Amniotic stem cell (primary cell): ENCODE measurements at places on chromosomes 1 and 21.

- no peak for DNase-seq
These were observed 67.0 kb downstream of the PIK3R3 start for GRCh38 chr1:46065405-46065804.

DNA sequence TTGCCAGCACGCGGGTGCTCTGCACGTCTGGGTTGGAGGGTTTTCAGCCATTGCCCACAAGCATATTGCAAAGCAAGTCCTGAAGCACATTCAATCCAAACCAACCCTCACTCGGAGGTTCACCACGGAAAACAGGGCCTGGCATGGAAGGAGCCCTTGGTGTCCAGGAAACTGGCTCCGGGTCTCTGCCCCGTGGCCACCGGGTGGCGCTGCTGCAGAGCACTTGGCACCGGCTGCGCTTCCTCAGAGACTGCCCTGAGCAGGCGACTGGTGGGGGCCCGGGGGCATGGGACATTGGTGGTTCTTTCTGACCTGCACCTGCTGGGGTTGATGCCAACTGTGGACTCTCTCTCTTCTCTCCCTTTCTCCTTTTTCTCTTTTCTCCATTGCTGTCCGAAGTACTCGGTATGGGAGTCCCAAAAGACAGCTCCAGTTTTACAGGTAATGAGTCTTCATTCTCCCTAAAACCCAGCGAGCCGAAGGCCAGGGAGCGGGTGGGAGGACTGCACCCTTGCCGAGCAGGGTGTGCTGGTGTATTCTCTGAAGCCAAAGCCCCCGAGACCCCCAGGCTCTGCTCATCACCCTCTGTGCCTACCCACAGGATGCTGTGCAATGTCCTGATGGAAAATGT lies 4.1 kb upstream of the KCNAB2 start:
- DNase-seq: no peak

- no peak for DNase-seq
These were observed 41.6 kb upstream of the TMEM52 start for GRCh38 chr1:1960480-1961196.

- DNase-seq: no peak
These were observed 18.4 kb downstream of the LORICRIN start for GRCh38 chr1:153277852-153278251.

DNA sequence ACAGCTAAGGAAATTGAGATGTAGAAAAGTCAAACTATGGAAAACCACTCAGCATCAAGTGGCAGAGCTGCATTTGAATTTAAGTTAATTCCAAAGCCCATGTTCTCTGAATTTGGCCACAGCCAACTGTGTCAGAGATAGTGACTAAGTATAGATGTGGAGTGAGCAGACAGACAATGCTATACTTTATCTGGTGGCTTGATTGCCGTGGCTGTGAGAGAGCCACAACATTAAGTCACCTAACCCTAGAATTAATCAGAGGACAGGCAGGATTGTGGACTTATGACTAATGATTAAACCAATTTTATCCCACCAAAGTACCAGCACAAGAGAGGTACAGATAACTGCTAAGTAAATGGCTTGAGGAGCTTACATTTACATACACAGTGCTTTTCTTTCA lies 209.8 kb downstream of the TPR start:
- no peak for DNase-seq

- DNase-seq: no peak
These were observed 148.9 kb downstream of the CASZ1 start for GRCh38 chr1:10647414-10648170.

GRCh38 chr1:11037740-11038182 lies 9.3 kb downstream of the MASP2 start:
- DNase-seq: peak; percentile 71

DNA sequence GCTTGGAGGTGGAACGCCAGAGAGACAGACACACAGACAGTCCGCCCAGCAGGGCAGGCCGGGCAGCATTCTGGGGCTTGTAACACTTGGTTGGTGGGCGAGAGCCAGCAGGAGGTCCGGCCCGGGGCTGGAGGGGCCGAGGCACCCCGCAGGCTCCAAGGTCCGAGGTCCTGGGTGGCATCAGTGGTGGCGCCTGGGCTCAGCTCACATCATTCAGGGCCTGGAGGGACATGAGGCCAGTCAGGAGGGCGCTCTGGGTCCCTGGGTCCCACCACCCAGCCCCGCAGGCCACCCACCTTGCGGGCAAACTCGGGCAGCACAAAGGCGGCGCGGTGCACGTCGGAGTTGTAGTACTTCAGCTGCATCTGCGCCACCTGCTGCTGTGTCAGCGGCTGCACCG lies 5.2 kb downstream of the SRM start:
- no peak for DNase-seq

- DNase-seq: no peak
These were observed 3.8 kb downstream of the SMG7 start for GRCh38 chr1:183476081-183476480.

DNA sequence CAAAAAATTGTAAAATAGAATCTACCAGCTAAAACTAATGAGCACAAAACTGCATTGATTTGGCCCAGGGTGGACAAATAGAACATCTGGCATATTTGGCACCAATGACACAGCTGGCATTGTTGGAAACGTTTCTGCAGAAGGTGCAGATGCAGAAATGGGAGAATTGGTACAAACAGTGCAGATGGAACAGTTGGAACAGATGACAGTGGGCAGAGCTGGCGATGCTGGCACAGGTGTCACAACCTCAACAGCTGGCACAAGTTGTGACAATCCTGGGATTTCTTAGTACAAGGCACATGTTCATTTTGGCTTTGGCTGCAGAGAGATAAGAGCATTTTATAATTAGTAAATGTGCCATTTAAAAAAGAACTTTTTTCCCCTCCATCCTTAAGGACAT lies 91.1 kb upstream of the ZBTB18 start:
- no peak for DNase-seq
